Hepatocyte (in vitro differentiated cells): ENCODE measurements at places on chromosomes 1 and 21.

DNA sequence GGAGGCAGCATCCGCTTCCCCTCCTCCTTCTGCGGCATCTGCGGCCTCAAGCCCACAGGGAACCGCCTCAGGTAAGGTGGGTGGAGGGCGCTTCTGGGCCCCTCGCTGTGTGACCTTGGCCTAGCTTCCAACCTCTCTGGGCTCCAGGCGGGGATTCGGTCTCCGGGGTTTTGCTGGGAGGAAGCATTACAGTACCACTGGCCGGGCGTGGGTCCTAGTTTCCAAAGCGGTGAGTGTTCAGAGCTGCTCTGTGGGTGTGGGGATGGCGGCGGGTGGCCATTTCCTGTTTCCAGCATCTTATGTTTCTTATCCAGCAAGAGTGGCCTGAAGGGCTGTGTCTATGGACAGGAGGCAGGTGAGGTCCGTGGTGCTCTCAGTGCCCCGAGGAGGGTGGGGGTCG is 11.6 kb downstream of the FAAH start:
- no peak for DNase-seq

DNA sequence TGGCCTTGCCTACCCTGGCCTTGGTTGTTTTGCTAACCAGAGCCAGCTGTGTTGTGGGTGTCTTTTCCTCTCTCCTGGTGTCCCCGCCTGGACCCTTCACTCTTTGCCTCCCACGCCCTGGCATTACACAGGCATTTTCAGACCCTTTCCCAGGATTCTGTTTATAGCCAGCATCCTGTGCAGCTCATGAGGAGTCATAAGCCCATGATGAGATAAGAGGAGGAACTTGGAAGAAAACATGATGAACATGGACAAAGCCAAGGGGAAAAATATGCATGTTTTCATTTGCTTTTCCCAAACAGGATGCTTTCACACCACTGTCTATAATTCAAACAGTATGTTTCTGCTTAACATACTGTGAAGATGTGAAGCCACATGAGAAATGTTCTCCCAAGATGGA is 18.7 kb upstream of the WARS2 start:
- DNase-seq: no peak

GRCh38 chr1:52045236-52045635 is 9.8 kb downstream of the TXNDC12 start:
- no peak for DNase-seq

DNA sequence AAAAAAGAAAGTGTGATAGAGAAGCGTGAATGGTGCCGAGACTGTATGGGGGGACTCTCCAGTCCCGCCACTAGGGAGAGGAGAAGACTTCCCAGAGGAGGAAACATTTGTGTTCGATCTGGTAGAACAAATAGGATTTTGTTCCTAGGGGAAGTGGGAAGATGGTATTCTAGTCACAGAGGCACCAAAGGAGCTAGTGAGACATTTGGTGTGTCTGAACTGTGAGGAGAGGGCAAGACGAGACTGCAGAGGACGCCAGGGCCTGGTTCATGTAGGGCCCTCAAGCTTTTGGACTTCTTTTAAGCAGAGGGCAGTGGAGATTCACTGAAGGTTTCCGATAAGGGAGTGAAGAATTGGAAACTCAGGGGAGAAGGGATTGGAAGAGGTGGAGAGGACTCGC is 2.9 kb downstream of the BTBD19 start:
- peak; percentile 5 for DNase-seq

DNA sequence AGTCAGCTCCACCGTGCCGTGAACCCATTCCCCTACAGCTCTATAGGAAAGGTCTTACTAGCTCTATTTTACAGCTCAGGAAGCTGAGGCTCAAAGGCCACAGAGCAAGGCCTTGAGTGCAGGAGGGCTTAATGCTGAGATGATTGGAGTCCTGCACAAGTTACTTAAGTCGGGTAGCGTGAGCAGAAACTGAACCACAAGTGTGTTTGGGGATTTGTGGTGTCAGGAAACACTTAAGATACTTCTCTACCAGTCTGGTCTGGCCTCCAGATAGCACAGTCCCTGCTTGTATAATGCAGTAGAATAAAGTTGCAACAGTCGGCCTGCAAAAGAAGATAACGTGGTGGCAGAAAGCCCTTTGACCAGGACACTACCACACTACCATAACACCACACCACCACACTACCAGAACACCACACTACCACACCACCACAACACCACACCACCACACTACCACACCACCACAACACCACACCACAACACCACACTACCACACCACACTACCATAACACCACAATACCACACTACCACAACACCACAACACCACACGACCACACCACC is 118.1 kb downstream of the SPSB1 start:
- peak; percentile 58 for DNase-seq

GRCh38 chr1:218339267-218339831 is 5.8 kb upstream of the TGFB2 start:
- DNase-seq: peak; percentile 51

- peak; percentile 46 for DNase-seq
Observed at GRCh38 chr1:234777856-234778220, 167.9 kb upstream of the IRF2BP2 start.
